ENCODE measurements at places on chromosomes 16 and 17.

- DNase-seq, result no peak
Measured at GRCh38 chr16:58243528-58244004, 45.7 kb upstream of the CSNK2A2 start.

DNA sequence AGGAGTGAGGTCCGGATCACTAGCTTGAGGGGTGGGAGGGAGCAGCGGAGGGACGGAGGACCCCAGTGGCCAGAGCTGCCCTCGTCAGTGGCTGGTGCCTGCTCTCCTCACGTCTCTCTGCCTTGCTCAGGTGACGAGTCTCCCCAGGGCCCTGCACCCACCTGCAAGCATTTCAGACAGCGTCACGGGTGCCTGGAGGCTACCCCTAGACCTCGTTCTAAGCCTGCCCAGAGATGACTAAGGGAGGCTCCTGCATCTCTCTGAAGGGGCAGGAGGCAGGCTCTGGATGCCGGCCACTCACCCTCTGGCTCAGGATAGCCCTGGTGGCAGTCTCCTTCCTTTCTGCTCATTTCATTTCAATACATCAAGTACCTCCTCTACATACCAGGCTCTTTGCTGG lies 68.8 kb downstream of the MRC2 start:
- DNase-seq, result no peak

- DNase-seq, result no peak
Measured at GRCh38 chr16:88472637-88473205, 19.6 kb downstream of the ZFPM1 start.

DNA sequence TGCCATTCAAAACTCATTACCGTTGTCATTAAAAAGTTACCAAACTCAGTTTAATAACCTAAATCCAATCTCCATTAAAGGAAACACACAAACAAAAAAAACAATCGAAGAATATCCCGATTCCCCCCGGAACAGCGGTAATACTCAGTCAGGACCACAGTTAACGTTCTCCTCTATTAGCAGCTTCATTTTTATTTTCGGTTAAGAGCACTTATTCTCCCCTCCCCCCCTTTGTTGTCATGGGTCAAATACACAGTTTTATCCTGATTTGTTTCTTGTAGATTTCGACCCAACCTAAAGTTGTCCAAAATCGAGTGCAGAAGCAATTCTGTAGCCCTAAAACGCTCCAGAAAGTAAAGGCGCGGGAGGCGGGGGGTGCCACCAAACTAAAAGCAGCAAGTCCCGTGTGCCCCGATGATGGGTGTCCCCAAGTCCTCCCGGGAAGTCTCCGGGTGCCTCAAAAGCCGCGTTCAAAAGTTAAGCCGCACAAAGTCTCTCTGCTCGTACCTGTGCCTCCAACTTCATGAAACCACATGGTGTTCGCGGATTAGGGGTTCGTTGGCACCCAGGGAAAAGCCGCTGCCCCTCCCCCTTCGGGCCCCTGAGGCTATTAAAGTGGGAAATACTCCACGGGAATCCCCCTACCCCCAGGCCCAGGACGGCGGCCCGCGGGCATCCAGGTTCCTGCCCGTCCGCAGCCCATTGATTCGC lies 996 bp downstream of the SUMO2 start:
- no peak for DNase-seq

- DNase-seq, result no peak
Measured at GRCh38 chr17:42772945-42773289, 332 bp upstream of the VPS25 start.

GRCh38 chr17:40825599-40825998 lies 3.2 kb upstream of the KRT10 start:
- DNase-seq, result peak; percentile 7

DNA sequence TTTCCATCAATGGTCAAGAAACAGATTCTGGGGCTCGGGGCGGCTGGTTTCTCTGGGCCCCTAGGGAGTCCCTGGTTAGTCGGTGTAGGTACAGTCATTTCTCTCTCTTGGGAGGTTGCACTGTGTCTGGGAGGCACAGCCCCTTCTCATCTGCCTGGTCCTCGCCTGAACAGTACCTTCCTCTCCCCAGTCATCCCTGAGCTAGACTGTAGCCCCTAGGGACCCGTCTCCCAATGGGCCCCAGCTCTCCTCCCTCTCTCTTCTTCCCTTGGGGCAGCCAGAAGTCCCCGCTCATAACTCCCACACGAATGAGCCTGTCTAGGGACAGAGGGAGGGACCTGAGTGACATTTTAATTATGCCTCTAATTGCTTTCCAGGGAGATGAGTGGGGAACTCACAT lies 20.2 kb upstream of the CPSF4L start:
- no peak for DNase-seq

GRCh38 chr17:80616705-80617104 lies 72.1 kb downstream of the RPTOR start:
- DNase-seq, result no peak

DNA sequence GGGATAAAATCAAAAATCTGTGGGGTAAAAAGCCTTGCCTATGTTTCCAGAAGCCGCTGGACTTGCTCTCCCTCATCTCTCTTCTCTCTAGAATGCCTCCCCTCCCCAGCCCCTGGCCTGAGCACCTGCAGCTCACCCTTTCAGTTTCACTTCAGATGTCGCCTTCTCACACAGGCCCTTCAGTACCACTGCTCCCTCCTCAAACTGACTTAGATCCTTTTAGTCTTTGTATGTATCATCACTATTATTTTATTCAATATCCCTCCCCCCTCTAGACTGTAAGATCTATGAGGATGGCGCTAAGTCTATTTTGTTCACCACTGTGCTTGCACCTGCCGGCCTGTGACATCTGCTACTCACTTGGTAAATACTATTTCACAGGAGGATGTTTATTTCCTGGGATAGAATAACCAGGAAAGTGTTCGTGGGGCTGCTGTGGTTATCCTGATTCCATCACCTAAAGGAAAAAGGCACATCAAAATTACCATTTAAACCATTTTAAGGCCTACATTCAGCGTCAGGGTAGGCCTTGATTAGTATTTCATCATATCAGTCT lies 122.3 kb downstream of the MRTFB start:
- DNase-seq, result no peak

Data from IMR-90 (cell line).